ENCODE measurements at places on chromosomes 16 and 17.

DNA sequence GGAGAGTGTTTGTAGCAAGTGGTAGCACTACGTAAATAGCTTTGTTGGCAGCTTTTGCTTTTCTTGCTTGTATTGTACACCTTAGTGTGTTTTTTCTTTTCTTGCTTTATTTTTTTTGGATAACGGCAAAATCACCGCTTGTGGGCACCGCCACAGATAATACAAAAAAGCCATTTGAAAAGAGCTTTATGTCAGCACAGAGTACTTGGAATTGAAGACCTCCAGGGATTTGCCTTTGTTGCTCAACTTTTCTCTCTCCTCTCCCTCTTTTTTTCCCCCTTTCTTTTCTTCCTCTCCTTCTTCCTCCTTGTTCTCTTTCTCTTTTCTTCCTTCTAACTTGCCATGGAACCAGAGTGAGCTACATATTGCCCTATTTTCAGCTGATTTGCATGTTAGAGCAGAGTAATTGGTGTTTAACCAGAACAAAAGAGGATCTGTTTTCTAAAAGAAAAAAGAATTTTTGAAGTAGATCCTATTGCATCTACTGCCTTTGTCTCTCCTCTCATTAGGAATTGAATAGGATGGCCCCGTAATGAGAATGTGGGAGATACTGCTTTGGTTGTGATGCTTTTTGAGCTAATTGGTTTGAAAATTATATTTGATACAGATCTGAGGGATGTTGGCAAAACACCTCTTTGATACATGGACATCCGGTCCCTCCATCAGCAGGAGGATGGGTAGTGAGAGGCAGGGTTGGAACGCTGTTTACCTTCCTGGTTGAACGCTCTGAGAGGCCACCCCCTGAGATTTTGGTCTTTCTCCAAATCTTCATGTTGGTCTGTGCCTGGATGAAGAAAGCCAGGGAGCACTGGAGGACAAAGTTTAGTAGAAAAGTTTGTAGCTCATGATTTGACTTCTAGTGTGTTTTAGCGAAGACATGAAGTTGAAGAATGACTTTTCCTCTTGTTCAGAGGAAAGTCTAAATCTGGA is 85.6 kb downstream of the MSI2 start:
- DNase-seq: no peak

DNA sequence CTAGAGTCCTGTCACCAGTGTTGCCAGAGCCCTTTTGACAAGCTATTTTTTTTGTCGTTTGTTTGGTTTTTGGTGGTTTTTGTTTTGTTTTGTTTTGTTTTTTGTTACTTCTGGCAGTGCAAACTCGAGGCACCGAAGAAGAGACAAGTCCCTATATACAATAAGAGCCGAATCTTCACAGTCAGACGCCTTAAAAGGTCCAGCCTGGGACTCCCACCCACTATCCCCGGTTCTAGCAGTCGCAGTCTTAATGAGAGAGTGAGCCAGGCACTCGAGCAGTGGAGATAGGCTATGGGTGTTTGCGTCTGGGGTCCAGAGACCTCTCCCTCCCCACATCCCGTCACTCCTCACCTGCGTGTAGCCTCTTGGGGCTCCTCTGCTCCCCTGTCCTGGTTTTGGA is 1.9 kb downstream of the OR1F1 start:
- no peak for DNase-seq

GRCh38 chr17:68101075-68101986 is 65.8 kb downstream of the KPNA2 start:
- DNase-seq: peak; percentile 21

DNA sequence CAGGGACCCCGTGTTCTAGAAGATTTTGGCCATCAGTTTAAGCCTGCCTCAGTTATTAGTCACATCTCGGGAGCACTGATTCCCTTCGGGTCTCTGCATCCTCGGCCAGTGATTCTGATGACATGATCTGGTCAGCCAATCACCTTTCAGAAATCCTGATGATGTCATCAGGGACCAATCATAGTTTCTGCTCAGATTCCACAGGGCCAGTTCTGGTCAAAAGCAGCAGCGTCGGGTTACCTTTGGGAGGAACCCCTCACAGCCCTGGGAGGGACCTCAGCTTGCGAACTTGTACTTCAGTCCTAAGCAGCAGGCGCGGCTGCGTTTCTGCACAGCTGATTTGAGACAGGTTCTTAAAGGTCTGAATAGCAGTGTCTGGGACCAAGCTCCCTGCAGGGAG is 13.9 kb downstream of the KDM8 start:
- DNase-seq: no peak

- DNase-seq: no peak
Measured at GRCh38 chr17:38578229-38579082, 27.3 kb downstream of the SRCIN1 start.

DNA sequence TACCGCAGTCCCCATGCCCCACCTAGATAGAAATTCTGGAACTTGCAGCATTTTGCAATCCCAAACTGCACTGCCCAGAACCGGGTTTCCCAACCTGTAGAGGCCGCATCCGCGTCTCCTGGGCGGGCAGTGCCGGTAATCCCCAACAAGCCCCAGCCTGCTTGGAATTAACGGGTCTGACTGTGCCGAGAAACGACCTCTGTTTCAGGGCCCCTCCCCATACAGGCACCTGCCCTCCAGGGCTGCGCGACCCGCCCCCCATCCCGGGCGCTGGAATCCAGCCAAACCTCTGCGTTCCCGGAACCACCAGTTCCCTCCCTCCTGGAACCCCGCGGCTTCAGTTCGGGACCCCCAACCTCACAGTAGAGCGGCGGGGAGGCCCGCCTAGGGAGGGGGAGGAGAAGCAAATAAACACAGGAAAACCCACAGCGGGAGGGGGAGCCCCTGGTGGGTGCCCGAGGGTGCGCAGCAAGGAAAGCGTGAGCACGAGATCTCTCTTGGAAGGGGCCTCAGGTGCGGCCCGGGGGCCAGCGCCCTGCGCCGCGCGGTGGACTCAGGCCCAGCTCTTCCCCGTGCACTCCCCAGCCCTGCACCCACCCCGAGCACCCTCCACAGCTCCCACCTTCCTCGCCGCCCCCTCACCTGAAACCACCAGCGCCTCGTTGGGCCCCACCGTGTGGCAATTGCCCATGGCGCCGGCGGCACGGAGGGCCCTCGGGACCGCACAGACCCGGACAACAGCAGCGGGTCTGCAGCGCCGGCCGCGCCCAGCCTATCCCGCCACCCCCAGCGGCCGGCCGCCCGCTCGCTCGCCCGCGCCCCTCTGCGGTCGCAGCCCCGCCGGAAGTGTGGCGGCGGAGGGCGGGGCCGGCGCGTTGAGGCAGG is at the start of gene FLOT2:
Gene FLOT2 (minus strand): TSS at position 850 of the 885 bp plus-strand sequence. CDS start 159 bp downstream, at position 691.
- no peak for DNase-seq

- DNase-seq: no peak
Measured at GRCh38 chr17:16150251-16150856, 65.0 kb downstream of the NCOR1 start.

DNA sequence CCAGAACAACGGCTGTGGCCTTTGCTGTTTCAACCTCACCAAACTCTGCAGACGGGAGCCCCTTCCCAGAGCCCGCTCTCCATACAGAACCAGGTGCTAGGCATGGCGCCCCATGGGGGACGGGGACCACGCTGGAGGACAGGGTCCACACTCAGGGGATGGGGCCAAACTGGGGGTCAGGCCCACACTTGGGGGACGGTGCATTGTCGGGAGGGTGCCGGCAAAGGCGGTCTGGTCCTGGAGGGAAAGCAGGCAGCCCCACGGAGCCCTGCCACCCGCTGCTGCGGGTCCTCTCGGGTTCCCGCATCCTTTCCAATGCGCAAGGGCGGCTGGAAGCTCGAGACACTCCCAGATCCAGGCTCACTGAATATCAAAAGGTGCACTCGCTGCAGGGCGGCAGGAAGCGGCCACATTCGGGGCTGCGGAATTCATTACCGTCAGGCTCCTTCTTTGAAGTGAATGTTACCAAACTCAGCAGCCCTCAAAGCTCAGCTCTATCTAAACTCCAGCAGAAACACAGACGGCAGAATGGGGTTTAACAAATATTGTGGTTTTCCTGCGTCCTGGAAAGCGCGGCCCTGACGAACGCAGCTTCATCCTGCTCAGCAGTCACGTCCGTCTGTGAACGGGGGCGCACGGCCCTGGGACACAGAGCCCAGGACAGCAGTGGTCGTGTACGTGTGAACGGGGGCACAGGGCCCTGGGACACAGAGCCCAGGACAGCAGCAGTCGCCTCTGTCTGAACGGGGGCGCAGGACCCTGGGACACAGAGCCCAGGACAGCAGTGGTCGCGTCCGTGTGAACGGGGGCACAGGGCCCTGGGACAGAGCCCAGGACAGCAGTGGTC is 41.3 kb downstream of the LMF1 start:
- no peak for DNase-seq

DNA sequence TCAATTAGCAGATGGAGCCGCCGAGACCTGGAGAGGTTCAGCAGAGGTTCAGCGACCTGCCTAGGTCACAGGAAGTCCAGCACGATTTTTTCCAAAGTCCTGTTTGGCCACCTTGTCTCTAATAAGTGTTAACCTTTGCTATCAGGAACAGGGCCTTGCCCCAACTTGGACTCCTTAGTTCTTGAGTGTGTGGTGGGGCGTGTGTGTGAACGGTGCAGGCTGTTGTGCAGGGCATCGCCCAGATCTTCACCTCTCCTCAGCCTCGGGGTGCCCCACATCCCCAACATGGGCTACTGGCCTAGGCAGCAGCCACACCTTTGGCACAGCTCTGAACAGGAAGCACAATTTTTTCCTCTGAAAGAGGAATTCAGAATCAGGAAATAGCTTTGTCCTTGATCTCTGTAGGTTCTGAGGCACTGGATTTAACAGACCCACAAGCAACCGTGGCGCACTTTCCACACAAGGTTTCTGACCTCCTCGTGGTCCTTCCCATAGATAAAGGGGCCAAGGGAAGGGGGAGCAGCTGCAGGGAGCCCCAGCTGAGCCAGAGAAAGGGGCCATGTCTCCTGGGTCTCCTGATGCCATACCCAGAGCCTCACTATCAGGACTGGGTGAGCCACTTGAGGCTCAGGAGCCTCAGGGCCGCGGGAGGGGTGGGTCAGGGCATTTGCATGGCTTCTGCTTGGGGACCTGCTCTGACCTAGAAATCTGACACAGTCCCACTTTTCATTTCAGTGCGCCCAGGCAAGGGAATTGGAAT is 10.4 kb downstream of the MPRIP start:
- DNase-seq: no peak

DNA sequence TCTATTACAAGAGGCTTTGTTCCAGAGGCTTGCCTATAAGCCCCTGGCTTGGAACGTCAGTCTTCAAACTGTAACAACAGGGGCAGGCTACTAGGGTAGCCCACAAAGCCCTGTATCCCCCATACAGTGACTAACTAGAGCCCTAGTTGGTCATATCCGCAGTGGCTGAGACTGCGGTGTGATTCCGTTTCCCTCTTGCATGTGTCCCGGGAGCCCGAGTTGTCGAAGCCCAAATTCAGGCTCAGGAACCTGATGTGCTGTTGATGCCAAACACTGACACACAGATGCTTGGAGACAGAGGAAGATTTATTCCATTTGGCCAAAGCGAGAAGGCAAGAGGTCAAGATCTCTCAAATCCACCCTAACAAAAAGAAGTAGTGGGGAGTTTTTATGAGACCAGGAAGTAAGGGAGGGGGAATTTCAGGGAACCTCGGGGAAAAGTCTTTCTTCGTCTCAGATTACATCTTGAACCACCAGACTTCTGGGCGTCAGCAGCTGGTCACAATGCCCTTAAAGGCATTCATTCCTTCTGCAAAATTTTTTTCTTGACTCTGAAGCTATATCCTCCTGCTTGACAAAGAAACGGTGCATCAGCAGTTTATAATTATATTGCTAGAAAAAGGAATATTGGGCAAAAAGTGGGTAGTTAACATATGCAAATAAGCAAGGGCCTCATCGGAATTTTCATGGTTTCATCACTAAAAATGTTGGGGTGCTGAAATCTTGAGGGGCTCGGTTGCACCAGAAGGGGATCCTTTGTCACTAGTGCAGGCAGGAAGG is 879 bp downstream of the SLFN5 start:
- peak; percentile 50 for DNase-seq

DNA sequence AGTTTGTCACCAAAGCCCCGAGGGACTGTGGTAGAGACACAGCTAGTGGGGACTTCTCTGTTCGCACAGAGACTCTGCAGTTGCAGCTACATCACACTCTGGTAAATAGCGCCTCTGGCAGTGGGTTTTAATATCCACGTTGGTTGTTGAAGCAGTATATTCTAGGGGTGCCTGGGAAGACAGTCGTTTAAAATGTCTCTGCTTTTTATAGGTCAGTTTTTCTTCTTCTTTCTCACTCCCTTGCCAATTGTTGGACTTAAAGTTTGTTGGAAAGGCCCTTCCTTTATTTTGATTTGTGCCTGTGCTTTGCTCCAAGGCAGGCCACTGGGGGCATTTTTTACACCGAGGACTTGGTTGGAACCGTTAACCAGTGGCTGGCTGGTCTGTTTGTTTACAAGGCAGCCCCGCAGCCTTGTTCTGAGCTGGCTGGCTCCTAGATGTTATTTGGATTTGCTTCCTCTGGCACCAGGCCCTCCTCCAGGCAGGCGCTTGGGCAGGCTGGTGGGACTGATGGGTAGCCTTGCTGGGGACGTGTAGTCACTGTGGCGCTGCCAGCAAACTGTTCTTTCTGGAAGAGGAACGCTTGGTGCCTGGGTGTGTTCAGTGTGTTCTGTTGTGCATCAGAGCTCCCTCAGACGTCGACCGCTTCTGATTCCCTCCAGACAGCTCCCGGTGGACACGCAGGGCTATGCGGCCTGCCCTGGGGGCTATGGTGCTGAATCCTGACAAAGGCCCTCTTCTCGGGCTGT is 218.2 kb upstream of the CHMP6 start:
- no peak for DNase-seq

GRCh38 chr16:68823401-68824135 is 19.8 kb upstream of the TANGO6 start:
- DNase-seq: peak; percentile 71

DNA sequence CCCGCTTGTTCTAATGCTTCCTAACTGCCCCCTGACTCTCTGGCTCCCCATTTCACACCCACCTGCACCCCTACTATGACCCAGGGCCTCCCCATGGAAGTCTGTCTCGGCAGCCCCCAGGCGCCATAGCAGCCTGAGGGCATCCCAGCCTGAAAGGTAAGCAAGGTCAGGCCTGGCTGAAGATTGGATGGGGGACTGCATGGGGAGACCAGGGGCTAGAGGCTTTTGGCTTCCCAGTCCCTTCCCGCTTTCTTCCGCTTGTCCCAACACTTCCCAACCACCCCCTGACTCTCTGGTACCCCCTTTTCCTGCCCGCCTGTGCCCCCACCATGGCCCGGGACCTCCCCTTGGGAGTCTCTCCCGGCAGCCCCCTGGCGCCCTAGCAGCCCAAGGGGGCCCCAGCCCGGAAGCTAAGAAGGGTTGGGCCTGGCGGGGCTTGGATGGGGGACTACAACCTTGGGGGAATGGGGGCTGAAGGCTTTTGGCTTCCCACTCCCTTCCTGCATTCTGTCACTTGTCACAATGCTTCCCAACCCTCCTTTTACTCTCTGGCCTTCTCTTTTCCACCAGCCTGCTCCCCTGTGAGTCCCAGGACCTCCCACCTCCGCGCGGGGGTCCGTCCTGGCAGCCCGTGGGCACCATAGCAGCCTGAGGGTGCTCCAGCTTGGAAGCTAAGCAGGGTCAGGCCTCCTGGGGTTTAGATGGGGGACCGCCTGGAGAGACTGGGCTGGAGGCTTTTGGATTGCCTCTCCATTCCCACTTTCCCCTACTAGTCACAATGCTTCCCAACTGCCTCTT is 2288.4 kb downstream of the TP53TG3F start:
- no peak for DNase-seq

GRCh38 chr17:49887086-49887743 is 39.3 kb upstream of the TAC4 start:
- DNase-seq: no peak

Data from GM04503 (cell line).